ENCODE measurements at places on chromosomes 1 and 21.

DNA sequence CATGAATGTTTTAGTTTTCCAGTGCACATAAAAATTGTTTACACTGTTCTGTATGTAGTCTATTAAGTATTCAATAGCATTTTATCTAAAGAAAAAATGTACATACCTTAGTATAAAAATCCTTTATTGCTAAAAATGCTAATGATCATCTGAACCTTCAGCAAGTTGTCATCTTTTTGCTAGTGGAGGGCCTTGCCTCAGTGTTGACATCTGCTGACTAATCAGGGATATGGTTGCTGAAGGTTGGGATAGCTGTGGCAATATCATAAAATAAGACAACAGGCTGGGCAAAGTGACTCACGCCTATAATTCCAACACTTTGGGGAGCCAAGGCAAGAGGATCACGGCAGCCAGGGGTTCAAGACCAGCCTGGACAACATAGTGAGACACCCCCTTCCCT is 9.0 kb downstream of the DYNLT5 start:
- no peak for DNase-seq

GRCh38 chr1:234968451-234968850 is 160.2 kb downstream of the TOMM20 start:
- no peak for DNase-seq

DNA sequence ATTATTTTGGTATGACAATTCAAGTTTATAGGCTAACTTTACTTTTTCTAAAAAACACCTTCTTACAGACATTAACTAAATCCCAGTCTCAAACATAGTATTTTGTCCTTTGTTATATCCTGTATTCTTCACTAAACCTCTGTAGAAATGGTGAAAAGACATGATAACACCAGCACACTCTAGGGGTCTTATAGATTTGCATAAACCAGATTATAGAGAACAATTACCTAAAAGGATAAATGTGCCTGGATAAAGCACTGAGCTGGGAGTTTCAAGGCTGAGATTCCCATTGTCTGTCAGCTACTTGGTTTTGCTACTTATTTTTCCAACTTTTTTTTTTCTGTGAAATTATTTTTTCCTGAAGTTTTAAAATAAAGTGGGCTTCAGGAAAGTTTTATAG is 1288.6 kb upstream of the TMPRSS15 start:
- no peak for DNase-seq

- no peak for DNase-seq
Measured at GRCh38 chr1:54070171-54070837, 16.9 kb downstream of the TCEANC2 start.

DNA sequence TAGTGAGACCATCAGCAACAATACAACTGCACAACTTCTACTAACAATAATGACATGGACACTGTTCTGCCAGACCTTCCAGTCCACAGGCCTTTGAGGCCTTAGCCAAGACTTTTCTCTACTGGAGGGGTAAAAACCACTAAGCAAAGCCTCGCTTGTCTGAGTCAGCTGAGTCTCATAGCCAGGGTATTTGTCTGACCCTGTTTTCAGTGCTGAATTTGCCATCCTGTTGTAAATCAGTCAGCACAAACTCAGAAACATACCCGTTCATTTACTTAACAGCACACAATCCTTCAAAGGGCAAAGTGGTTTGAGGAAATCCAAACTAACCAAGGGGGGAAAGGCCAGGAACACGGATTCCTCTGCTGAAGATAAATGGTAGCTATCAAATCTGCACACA is 537.8 kb downstream of the SMYD3 start:
- DNase-seq = no peak

GRCh38 chr1:199218533-199218932 is 579.7 kb downstream of the PTPRC start:
- no peak for DNase-seq

- DNase-seq = no peak
Measured at GRCh38 chr1:201880928-201881571, 7.6 kb upstream of the SHISA4 start.

GRCh38 chr1:160081261-160081936 is at the start of gene KCNJ9:
Gene KCNJ9 (plus strand): TSS chr1:160081538. CDS start chr1:160084031, 2,493 bp downstream.
- DNase-seq = no peak

DNA sequence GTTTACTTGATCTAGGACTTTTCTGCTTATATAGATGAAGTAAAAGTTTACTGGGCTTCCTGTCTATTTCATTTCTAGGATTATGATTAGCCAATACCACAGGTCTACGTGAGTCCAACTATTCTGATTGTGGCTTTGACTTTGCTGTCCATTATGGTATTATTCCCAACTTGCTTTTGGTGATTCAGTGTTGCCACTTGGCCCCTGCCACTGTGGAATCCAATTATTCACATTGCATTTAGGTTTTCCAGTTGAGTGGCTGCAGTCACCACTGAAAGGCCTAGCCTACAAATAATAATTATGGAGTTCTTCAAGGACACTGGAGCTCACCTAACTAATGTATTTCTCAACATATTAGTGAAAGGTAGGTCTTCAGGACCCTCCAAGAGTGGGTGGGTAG is 574.3 kb upstream of the USP24 start:
- DNase-seq = no peak

- DNase-seq = no peak
Measured at GRCh38 chr1:244161236-244161510, 110.1 kb downstream of the ZBTB18 start.

DNA sequence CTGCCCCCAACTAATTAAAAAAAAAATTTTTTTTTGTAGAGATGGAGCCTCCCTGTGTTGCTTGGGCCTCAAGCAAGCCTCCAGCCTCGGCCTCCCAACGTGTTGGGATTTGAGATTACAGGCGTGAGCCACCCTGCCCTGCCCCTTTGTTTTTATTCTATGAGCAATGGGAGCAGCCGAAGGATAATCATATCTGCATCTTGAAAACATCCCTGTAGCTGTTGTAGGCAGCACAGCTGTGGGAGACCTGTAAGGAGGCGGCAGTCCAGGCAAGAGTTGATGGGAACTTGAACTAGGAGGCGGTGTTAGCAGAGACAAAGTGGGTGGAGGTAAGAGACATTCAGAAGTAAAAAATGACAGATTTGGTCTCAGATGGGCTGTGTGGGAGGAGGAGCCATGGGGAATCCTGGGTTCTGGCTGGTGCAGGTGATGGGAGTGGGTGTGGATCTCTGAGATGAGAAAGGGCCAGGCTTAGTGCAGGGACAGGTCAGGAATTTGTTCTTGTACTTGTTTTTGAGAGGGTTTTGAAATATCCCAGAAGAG is 31.3 kb downstream of the STUM start:
- DNase-seq = no peak

- DNase-seq = no peak
Measured at GRCh38 chr1:246309247-246309884, 197.7 kb downstream of the SMYD3 start.

GRCh38 chr1:85387781-85388180 is 77.2 kb downstream of the DDAH1 start:
- DNase-seq = no peak

GRCh38 chr1:85801520-85801919 is 93.3 kb upstream of the ZNHIT6 start:
- no peak for DNase-seq

- DNase-seq = no peak
Measured at GRCh38 chr1:154831462-154831861, 38.6 kb downstream of the KCNN3 start.

GRCh38 chr1:155983191-155984024 is 5.1 kb upstream of the ARHGEF2 start:
- no peak for DNase-seq

GRCh38 chr1:220769205-220769604 is 17.5 kb upstream of the MTARC1 start:
- no peak for DNase-seq

GRCh38 chr1:29514361-29515169 is 278.2 kb downstream of the PTPRU start:
- DNase-seq = no peak
